ENCODE measurements at places on chromosomes 5 and 9. TPM values are rescaled to one million over a fixed set of nuclear protein-coding genes. Genes with fewer than 3 reads are reported as not detected.

Gene CARTPT
- not detected for total RNA-seq

Gene FOXI1
- total RNA-seq = not detected

Gene BRD3
- 7.7 TPM for total RNA-seq

Gene MORN5
- total RNA-seq = 0.51 TPM

Gene CRHBP
- 0.17 TPM for total RNA-seq

Gene IL3
- not detected for total RNA-seq

Gene UBE2QL1
- not detected for total RNA-seq

Gene ADAMTSL2
- under 0.01 TPM for total RNA-seq

Gene SNCAIP
- 5.1 TPM for total RNA-seq

Gene C9orf50
- total RNA-seq = 0.17 TPM

Gene LHX2
- not detected for total RNA-seq

Gene TMEFF1
- total RNA-seq = 2.5 TPM

Gene DIMT1
- total RNA-seq = 26.4 TPM

Gene ADAMTS6
- total RNA-seq = 48.3 TPM

Gene IFNA2
- not detected for total RNA-seq
